Cerebellar nuclear complex (tissue), 1 donor: ENCODE measurements at places on chromosomes 7 and 10.

DNA sequence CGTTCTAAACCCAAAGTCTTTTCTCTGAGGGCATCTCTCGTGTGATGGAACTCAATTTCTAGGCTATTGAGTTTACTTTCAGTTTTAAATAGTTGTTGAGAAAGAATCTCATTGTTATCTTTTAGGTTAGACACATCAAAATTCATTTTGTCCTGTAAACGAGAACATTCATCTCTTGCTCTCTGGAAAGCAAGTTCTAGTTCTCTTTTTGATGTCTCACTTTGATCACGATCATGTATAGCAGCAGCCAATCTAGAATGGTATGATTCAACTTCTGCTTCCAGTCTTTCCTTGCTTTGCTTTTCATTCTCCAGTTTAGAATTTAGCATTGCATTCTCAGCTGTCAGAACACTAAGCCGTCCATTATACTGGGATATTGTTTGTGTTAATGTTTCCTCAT, 65.1 kb downstream of the ANKRD26 start:
- DNase-seq, result no peak

- no peak for DNase-seq
Observed at GRCh38 chr10:92110039-92110794, 180.7 kb downstream of the CPEB3 start.

DNA sequence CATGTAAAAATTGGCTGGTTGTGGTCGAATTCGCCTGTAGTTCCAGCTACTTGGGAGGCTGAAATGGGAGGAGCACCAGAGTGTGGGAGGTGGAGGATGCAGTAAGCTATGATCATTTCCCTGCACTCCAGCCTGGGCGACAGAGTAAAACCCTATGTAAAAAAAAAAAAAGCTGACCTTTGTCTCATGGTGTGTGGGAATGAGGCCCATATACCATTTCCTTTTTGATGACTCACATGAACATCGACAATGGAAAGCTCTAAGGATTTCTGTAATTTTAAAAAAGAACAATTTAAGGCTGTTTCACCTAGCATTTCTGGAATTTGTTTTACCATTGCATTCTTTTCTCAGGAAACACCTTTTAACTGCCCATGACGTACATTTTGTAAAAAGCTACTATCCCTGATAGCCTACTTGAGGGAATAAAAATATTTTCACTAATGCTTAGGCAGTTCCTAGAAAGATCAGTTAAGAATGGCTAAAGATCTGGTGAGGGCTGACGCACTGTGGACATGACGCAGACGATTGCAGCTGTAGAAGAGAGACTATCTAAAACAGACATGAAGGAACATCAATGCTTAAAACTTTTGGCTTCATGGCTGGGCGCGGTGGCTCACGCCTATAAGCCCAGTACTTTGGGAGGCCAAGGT, 400.6 kb upstream of the IGFBP3 start:
- no peak for DNase-seq

DNA sequence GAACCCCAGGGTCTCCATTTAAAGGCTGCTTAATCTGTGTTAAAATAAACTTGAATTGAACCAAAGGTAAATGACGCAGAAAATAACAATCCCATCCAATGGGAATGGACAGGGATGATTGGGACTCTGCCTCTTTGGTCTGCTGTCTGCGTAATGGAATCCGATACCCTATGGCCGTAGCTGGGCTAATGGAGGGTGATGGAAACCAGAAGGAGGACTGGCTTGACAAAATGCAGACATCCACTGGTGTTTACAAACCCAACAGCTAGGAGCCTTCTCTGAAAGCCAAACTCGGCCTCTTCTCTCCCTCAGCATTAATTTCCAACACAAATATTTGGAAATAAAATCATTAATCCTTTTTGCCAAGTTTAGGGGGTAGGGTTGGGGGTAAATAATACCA, 162.2 kb upstream of the CHST15 start:
- no peak for DNase-seq

DNA sequence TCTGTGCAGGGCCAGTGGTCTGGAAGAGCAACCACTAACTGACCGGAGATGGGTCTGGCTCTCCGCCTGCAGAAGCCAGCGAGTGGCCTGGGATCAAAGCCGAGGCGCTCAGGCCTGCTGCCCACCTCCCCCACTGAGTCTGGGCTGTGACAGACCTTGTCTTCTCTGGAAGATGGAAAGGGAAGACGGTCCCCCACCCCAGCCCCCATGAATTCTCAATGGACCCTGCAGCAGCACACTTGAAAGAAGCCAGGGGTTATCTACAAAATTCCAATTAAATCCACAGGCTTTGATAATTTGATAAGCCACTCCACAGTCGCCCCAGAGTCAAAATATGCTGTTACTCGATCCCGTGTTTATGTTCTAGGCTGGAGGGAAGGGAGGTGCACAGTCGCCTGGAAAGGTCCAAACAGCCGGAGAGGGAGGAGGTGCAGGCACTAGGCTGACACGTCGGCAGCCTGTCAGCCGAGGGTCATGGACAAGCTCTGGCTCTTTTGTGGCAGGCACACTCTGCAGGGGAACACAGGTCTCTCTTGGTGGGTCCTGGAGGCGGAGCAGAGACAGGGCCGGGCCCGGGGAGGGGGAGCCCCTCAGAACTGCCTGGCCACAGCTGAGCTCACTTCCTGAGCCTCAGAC, 134.9 kb downstream of the SH3PXD2A start:
- DNase-seq, result peak; percentile 75

- no peak for DNase-seq
Observed at GRCh38 chr10:108688314-108688713, 1235.0 kb downstream of the XPNPEP1 start.

GRCh38 chr7:31687024-31687748, at the start of gene PPP1R17:
Gene PPP1R17, plus strand, starts transcription at chr7:31687215. Its CDS starts 5,227 bp downstream, at chr7:31692442.
- DNase-seq, result no peak

DNA sequence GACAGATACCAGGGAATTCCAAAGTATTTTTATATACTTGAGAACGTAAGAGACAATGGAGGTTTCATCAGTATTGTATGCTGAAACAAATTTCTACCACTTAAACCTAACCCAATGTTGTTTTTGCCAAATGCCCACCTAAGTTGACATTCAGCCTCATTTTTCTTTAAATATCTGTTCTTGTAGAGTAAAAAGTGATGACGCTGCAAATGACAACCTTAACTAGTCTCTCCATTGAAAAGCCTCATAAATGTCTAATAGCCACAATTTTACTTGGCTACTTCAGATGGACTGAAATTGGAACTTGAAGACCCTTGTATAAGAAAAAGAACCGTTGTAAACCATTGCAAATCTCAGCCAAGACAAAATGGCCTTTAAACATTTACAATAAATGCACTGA, 176.9 kb downstream of the CRPPA start:
- no peak for DNase-seq

DNA sequence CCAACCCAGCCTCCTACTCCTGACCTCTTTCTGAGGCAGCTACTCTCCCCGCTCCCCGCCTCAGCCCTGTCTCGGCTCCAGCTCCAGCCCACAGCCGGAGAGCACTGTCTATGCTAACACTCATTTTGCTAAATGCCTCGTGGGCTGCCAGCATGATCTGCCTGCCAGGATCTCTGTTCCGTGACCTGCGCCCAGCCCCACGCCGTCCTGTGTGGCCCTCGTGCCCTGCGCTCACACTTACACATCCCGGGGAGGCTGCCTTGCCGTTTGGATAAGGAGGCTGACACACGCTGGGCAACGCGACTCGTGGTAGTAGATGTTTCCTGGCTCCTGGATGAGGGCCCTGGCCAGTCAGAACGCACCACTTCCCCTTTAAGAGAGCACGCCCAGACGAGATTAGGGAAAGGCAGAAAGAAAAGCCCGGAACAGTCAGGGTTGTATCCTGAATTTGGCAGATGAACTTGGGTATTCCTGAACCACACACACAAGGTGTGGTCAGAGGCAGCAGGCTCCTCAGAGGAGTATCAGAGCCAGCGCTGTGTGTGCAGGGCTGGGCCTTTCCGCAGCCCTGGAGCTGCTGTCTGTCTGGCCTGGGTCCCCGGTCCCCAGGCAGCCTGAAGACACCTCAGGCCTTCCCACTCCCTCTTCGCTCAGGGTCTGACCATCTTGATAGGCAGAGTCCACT, 97.7 kb upstream of the EFCAB10 start:
- DNase-seq, result no peak

GRCh38 chr7:234708-235553, 42.6 kb downstream of the FAM20C start:
- no peak for DNase-seq

GRCh38 chr10:130481076-130481930, 345.1 kb downstream of the GLRX3 start:
- DNase-seq, result no peak

GRCh38 chr10:13839030-13839429, 252.3 kb downstream of the PRPF18 start:
- DNase-seq, result no peak

DNA sequence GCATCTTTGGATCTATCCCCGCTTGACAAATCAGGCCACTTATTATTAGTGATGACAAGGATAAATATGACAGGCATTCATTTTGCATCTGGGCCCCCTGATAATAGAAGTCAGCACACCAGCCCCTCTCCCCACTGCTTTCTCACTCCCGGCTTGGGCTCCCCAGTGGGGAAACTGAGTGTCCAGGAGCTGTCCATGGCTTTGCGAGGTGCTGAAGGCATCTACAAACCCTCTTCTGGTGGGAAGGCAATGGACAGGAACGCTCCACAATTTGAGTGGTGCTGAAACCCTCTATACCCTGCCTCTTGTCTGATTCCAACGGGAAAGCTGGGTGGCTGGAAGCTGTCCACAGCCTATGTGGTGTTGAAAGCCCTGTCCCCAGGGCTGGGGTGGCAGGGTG, 61.7 kb upstream of the PCBD1 start:
- DNase-seq, result no peak

GRCh38 chr7:132614428-132615318, 38.4 kb upstream of the PLXNA4 start:
- DNase-seq, result no peak
